Activated naive CD8-positive, alpha-beta T cell treated with anti-CD3 and anti-CD28 coated beads, Interleukin-2, amount 50 U/mL, for 24 hours (primary cell): ENCODE measurements at places on chromosomes 2 and 18.

DNA sequence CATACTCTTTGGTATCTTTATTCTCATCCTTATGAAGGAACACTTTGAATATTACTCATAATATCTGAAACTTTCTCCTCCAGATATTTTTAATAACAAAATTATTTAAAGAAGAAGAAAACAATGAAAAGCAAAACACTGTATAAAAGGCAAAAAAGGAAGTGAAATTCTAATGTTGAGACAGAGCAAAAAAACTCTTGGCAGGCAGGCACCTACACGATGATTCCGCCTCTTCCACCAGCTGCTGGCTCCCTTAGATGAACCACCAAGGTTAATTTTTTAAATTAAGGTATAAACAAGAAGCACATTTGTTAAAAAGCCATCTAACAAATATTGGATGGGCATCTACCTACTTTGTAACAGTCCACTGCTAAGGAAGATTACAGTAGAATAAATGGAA is 434.7 kb downstream of the EPHA4 start:
- no peaks in the 10 kb centered on the region for H3K27me3 ChIP-seq
- no peak for DNase-seq
- no peak overlapping the region for H3K4me3 ChIP-seq
- H3K36me3 ChIP-seq, result no peaks in the 10 kb centered on the region
- no peaks in the 10 kb centered on the region for H3K4me1 ChIP-seq

- no peak overlapping the region for H3K27ac ChIP-seq
- peaks cover 2% of the 10 kb centered on the region for H3K36me3 ChIP-seq
- peaks cover 38% of the 10 kb centered on the region for H3K4me1 ChIP-seq
- no peak for DNase-seq
- no peaks in the 10 kb centered on the region for H3K27me3 ChIP-seq
Measured at GRCh38 chr2:88622307-88622706, 5.0 kb downstream of the EIF2AK3 start.

DNA sequence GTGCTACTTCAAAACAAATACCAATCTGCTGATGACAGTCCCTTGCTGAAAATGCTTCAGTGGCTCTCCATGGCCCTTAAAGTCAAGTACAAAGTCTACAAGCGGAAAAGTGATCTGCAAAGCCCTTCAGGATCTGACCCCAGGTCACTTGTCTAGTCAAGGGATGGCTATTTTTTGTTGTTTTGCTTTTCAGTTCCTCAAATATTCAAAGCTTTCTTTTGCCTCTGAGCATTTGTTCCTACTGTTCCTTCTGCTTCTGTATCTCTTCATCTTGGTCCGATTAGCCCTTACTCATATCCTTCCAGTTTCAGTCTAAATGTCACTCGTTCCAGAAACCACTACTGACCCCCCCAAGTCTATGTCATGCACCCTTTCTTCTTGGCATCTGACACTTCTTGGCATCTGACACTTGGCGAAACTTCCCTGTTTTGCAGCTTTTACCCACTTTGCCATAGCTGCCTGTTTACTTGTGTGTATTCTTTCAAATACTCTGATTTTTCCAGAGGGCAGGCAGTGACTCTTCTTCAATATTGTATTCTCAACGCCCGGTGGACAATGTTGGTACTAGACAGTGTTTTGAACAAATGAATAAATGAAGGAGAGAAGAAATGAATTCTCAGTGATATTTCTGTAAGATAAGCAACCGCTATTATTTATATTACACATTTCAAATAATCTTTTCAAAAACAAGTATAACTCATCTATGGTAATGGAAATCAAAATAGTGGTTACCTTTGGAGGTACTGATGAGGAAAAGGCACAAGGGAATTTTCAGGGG is 175.9 kb upstream of the FN1 start:
- no peak overlapping the region for H3K4me3 ChIP-seq
- H3K27me3 ChIP-seq, result peaks cover 4% of the 10 kb centered on the region
- no peak overlapping the region for H3K27ac ChIP-seq
- H3K4me1 ChIP-seq, result no peaks in the 10 kb centered on the region

GRCh38 chr2:96869822-96870625 is at the start of gene SEMA4C:
SEMA4C (minus strand) TSS chr2:96870080; CDS start chr2:96867886, 2,194 bp downstream.
- H3K27me3 ChIP-seq, result peaks cover 6% of the 10 kb centered on the region
- peaks cover 53% of the 10 kb centered on the region for H3K4me1 ChIP-seq
- peak within 1 kb of the TSS; percentile 63 for H3K27ac ChIP-seq
- H3K4me3 ChIP-seq, result peak within 1 kb of the TSS; percentile 82

DNA sequence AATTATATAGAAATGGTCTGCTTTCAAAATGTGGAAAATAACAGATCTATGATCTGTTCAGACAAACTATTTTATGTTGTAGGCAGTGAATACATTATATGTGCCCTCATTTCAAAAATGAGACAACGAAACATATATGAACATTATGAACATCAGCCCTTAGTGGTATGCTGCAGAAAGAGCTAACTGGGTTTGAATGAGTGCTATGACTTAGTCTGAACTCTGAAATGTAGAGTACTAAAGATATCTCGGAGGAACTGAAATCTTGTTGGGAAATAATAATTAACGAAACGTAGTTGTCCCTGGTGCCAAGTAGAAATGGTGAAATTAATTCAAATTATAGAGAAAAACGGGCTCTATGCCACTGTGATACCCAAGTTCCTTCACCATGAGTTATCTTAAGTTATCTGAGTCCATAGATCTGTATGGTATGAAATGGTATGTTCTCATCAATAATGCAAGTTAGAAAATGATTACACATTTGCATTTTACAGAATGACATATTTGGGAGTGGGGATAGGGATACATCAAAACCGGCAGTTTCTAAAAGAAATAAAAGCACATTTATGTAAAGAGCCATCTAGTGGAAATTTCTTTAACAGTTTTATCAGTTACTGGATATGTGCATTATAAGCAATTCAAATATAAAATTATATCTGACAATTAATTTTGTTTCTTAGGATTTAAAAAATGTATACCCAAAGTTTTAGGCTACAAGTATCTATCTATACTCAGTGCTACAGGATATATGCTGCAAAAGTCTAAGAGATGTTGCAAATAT is 26.7 kb downstream of the STARD6 start:
- no peaks in the 10 kb centered on the region for H3K36me3 ChIP-seq
- H3K27me3 ChIP-seq, result no peaks in the 10 kb centered on the region
- no peak for DNase-seq
- no peaks in the 10 kb centered on the region for H3K4me1 ChIP-seq

GRCh38 chr2:30115141-30115980 is 31.4 kb upstream of the YPEL5 start:
- no peaks in the 10 kb centered on the region for H3K27me3 ChIP-seq
- peaks cover 9% of the 10 kb centered on the region for H3K4me1 ChIP-seq
- H3K4me3 ChIP-seq, result no peak overlapping the region
- no peaks in the 10 kb centered on the region for H3K36me3 ChIP-seq

- H3K4me3 ChIP-seq, result peak overlapping the region; percentile 9
- H3K27me3 ChIP-seq, result no peaks in the 10 kb centered on the region
- peaks cover 28% of the 10 kb centered on the region for H3K4me1 ChIP-seq
- DNase-seq, result peak; percentile 66
- H3K27ac ChIP-seq, result peak overlapping the region; percentile 89
Measured at GRCh38 chr2:101173707-101174295, 22.6 kb upstream of the TBC1D8 start.

DNA sequence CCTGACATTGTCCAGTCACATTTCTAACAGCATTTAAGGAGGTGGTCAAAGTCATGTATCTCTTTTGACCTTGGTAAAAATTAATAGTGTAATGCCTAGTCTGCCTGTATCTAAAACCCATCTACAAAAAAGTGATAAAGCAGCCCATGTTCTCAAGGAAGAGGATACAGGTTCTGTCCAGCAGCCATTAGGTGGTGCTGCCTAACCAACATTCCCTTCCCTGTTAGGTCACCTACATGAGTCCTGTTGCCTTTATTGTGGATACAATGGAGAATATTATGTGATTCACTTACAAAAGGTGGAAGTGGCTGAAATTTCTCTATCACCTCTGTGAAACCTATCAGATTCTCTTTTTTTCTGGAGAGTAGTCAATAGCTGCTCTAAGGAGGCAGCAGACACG is 52.5 kb downstream of the AQP4 start:
- no peak overlapping the region for H3K4me3 ChIP-seq
- H3K36me3 ChIP-seq, result peaks cover 2% of the 10 kb centered on the region
- no peak for DNase-seq
- no peaks in the 10 kb centered on the region for H3K4me1 ChIP-seq
- no peak overlapping the region for H3K27ac ChIP-seq

DNA sequence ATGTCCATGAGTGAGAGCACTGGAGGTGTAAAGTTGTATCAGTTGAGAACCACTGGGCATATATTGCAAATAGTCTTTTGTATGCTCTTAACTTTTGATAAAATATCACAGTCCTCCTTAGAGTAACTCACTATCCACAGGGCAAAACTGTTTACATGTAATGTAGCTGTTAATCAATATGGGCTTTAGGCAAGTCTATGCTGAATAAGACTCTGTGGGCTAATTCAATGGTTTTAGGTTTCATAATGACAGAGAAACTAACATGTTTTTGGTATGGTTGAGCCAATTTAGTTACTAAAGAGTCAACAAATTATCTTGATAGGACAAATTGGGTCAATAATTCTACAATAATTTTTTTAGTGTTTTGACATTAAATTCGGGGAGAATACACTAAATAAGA is 1134.9 kb upstream of the FAM98A start:
- H3K4me1 ChIP-seq, result no peaks in the 10 kb centered on the region
- no peak overlapping the region for H3K4me3 ChIP-seq
- no peaks in the 10 kb centered on the region for H3K36me3 ChIP-seq
- DNase-seq, result no peak
- no peaks in the 10 kb centered on the region for H3K27me3 ChIP-seq

DNA sequence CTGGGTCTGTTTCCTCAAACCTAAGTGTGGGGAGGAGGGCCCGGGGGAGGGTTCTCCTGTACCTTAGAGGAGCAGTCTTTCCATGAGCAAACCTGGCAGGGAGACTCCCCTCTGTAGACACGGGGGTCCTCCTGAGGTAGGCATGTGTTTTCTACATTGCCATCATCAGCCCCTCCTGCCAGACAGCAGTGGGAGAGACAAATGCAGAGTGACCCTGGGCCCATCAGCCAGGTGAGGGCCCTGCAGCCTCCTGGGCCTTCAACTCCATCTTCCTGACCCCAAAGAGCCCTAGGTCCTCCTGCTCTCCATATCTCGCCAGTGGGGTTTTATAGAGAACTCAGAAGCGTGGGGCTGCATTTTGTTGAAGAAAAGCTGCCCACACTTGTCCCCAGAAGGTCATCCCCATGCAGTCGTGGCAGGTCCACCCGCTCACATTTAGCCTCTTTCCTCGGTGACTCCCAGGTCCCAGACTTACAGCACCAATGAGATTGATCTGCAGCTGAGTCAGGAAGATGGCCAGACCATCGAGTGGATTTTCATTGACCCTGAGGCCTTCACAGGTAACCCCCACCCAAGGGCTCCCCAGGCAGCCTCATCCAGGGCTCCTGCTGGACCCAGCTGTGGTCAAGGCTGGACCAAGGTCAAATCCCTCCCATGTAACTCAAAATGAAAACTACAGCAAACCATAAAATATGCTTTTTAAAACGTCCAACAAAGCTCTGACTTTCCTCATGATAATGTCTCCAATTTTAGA is 2.6 kb downstream of the CHRNG start:
- H3K27me3 ChIP-seq, result peaks cover 4% of the 10 kb centered on the region
- no peak for DNase-seq
- no peak overlapping the region for H3K27ac ChIP-seq
- H3K4me1 ChIP-seq, result peaks cover 14% of the 10 kb centered on the region

- no peaks in the 10 kb centered on the region for H3K4me1 ChIP-seq
- H3K36me3 ChIP-seq, result no peaks in the 10 kb centered on the region
- no peak for DNase-seq
- no peak overlapping the region for H3K27ac ChIP-seq
Measured at GRCh38 chr2:119024152-119024551, 82.2 kb downstream of the MARCO start.

DNA sequence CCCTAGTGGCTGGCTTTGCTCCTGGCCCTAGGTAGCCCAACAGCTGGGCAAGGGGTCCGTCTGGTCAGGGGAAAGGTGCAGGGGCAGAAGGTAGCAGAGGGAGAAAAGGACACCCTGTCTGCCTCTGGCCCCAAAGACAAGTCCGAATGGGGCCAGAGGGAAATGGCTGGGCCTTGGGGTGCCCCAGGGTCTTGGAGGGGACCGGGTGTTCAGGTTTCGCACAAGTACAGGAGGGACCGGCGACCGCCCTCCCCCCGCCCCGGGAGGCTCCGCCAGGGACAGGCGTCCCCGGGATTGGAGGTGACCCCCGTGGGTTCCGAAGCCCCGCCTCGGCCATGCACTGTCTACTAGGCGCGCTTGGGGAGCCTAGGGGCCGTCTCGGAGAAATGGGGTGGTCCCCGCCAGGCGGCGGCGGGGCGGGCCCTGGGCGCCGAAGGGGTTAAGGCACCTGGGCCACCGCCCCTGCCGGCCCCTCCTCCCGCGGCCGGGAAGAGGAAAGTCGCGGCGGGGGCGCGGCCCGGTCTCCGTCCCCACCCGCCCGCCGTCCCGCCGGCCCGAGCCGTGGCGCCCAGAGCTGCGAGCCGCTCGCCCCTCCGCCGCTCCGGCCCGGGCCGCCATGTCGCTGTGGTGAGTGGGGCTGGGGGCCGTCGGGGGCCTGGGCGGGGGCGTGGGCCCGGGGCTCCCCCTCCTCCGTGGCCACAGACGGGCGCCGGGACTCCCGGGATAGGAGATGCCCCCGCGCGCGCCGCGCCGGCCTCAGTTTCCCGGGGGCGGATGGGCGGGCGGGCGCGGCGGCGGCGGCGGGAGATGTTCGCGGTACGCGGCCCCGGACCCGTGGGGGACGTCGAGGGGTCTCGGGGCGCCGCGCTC is at the start of gene B3GNT7:
Gene B3GNT7 (plus strand): TSS at position 523 of the 870 bp plus-strand sequence. CDS start 94 bp downstream, at position 617.
- no peaks in the 10 kb centered on the region for H3K36me3 ChIP-seq
- peaks cover 40% of the 10 kb centered on the region for H3K4me1 ChIP-seq
- peaks cover 22% of the 10 kb centered on the region for H3K27me3 ChIP-seq

- DNase-seq, result no peak
- H3K4me3 ChIP-seq, result no peak overlapping the region
- H3K27me3 ChIP-seq, result peaks cover 10% of the 10 kb centered on the region
- no peaks in the 10 kb centered on the region for H3K4me1 ChIP-seq
Measured at GRCh38 chr2:9230051-9230802, 23.6 kb downstream of the ASAP2 start.

GRCh38 chr2:197174539-197175094 is 136.0 kb downstream of the ANKRD44 start:
- peaks cover 28% of the 10 kb centered on the region for H3K36me3 ChIP-seq
- no peak overlapping the region for H3K4me3 ChIP-seq
- peaks cover 51% of the 10 kb centered on the region for H3K4me1 ChIP-seq
- no peak for DNase-seq

DNA sequence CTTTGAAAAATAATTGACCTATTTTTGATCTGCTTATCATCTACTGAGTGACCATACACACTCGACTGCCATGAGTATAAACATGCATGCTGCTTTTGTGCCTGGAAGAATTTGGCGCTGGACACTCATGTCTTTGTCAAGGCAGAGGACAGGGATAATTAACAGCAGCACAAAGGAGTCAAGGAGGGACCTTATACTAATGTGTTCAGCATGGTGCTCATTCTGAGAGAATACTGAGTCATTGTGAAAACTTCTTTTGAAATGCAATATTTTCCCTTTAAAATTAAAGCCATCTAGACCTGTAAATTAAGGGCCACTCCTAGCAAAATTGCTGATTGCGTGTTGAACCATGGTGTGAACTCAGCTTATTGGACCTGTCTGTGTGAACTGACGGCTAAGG is 116.3 kb downstream of the ZNF532 start:
- no peak overlapping the region for H3K4me3 ChIP-seq
- no peak overlapping the region for H3K27ac ChIP-seq
- H3K4me1 ChIP-seq, result peaks cover 2% of the 10 kb centered on the region
- DNase-seq, result no peak
- peaks cover 12% of the 10 kb centered on the region for H3K27me3 ChIP-seq
- H3K36me3 ChIP-seq, result no peaks in the 10 kb centered on the region
